ENCODE measurements at places on chromosomes 5 and 9. TPM values are rescaled to one million over a fixed set of nuclear protein-coding genes. Genes with fewer than 3 reads are reported as not detected.

- no peak for DNase-seq
These were observed 145.4 kb downstream of the MAPKAP1 start for GRCh38 chr9:125561509-125562148.

GRCh38 chr5:141778206-141778605, 96.2 kb upstream of the ARAP3 start:
- no peak for DNase-seq

DNA sequence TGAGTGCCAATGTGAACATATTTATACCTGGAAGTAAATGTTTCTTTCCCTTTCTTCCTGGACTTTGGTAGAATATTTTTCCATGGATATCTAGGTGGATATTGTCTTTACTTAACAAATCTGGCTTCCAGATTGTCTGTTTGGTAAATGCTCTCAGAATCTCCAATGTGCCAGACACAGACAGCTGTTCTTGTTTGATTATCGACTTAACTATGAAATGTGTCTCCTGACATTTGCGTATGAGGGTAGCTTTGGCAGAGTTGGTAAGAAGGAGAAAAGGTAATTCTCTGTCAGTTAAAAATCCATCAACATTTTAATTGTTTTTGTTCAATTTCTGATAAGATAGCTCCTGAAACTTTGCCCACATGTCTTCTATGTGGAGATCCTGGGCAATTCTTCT, 196.4 kb upstream of the NUDT12 start:
- no peak for DNase-seq

- DNase-seq, result no peak
These were observed 57.9 kb upstream of the FST start for GRCh38 chr5:53422539-53422938.

- no peak for DNase-seq
These were observed 81.0 kb downstream of the FREM1 start for GRCh38 chr9:14829204-14829603.

DNA sequence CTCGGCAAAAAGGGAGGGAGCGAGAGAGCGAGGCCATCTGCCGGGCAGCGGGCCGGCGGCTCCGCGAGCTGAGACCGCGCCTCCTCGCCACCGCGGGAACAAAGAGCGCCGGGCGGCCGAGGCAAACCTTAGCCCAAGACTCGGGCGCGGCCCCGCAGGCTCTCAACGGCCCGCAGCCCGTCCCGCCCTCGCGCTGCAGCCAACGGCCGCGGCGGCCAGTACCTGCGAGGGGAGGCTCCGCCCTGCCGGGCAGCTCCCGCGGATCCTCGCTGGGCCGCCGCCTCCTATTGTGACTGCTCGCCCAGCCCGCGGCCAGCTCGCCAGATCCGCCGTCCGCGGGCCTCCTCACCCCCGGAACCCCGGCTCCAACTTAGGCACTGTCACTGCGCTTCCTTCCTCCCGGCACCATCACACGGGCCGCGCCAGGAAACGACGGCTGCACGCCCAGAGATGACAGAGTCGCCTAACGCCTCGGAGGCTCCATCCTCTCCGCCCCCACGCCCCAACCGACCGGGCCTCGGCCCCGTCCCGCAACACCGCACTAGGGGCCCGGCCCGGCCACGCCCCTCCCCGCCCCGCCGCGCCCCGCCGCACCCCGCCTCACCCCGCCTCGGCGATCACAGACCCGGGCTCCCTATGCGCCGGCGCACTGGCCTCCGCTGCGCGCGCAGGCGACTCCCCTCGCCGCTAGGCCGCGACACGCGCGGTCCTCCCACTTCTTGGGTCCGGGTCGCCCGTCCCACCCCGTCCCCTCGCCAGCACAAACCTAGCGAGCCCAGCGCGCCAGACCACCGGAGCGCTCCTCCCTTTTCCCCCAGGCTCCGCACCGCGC, 479 bp upstream of the RNF38 start:
- DNase-seq, result peak; percentile 90

DNA sequence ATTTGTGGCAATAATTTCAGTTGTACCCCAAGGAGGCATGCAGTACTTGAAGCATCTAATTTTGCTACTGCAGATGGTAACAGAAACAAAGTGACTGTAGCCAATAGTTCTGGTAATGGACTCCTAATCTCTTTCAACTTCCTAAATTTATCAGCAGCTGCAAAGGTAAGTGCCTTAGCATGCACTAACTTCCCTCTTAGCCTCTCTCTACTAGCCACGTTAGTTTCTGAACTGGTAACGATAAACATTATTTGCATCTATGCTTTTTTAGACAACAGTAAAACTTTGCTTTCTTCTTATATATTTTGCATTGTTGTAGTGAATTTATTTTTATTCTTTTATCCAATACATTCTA, 6.2 kb upstream of the CKS2 start:
- no peak for DNase-seq

- DNase-seq, result no peak
These were observed 2.3 kb downstream of the DCANP1 start for GRCh38 chr5:135444881-135445280.

- DNase-seq, result peak; percentile 86
These were observed 655 bp upstream of the EGR1 start for GRCh38 chr5:138464388-138465260.

The SSBP2 gene
- total RNA-seq, result 149 TPM

The NPDC1 gene
- 116 TPM for total RNA-seq

- no peak for DNase-seq
These were observed 556.6 kb upstream of the TUSC1 start for GRCh38 chr9:26234865-26235264.

- DNase-seq, result no peak
These were observed 41.5 kb downstream of the WNK2 start for GRCh38 chr9:93225417-93225816.

DNA sequence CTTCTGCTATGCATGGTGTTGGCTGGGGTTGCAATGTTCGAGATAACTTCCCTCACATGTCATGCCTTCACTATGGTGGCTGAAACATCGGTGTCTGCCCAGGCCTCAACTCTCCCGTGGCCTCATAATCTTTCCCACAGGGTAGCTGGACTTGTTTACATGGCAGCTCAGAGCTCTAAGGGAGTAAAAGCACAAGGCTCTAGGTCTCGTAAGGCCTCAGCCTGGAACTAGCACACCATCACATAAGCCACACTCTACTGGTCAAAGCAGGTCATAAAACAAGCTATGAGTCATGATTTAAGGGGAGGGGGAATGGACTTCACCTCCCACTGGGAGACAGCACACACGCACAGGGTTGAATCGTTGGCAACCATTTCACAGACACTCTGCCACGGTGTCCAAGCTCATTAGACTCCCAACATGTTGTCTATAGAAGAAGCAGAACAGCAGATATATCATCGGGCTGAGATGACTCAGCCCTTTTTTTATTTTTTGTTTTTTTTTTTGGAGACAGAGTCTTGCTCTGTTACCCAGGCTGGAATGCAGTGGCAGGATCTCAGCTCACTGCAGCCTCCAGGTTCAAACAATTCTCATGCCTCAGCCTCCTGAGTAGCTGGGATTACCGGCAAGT, 66.8 kb upstream of the IL17B start:
- no peak for DNase-seq

DNA sequence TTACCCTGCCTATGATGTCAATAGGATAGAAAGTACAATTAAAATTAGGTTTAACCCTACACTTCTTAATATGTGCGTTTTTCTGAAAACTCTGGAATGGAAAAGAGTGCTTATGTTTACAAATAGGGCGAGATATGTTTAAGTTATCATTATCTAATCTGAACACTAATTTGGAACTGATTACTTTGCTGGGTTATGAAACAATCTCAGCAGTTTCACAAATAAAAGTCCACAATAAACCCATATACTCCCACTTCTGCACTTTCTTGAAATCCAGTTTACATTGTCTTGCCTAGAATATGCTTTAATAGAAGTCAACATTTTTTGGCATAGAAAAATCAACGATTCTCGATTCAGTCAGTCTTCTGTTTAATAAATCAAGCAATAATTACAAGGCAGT, 236.3 kb downstream of the NFIB start:
- no peak for DNase-seq

DNA sequence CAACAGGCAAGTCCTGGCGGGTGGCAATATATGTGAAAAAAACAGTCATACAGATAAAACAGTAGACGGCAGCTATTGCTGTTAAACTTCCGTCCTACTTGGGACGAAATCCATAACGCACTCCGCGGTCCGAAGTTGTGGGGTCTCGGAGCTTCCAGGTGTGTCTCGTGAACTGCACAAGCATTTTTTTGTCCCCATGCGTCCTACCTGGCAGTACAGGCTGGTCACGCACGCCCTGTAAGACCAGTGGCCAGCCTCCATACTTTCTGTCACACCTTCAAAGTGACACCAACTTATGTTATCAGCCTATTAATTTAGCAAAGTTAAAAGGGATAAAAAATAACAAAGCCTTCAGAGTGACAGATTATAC, 51.3 kb downstream of the TGFBI start:
- DNase-seq, result no peak

GRCh38 chr5:73901455-73901854, 275.5 kb downstream of the ARHGEF28 start:
- DNase-seq, result no peak

GRCh38 chr5:143976055-143976454, 164.1 kb downstream of the HMHB1 start:
- no peak for DNase-seq

DNA sequence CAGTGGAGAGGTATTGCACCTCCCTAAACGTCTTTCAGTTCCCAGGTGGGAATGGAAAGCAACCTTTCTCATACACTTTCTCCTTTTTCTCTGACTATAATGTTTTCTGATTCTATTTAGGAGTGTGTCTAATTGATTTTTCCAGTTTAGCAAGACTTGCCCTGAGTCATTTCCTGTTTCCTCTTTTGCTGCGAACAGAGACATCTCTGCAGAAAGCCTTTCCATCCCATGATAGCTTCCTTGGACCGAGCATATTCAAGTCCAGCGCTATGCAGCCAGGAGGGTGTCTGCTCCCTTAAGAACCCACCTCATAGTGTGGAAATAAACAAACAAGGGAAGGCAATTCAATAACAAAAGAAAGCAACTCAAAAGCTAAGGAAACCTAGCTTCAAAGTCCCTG, 60.0 kb upstream of the CDH6 start:
- peak; percentile 4 for DNase-seq

GRCh38 chr5:83911367-83911919, 190.8 kb upstream of the HAPLN1 start:
- DNase-seq, result no peak

DNA sequence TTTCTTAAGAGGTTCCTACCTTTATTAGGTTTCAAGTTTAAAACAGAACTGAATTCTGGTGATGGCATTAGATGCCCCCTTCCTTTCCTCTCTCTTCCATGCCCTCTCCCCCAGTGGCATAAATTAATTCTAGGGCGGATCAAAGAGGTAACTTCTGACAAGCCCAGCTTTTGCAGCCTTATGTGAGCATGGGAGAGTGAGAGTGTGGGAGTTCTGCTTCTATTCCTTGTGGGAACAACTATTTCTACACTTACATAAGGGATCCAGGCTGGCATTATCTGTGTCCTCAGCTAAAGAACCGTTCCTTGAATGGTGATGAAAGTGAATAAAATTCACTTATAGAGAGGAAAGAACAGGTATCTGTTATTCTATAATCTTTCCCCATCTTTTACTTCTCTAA, 437.6 kb downstream of the KIF4B start:
- DNase-seq, result no peak

The HAND1 gene
- 0.95 TPM for total RNA-seq

DNA sequence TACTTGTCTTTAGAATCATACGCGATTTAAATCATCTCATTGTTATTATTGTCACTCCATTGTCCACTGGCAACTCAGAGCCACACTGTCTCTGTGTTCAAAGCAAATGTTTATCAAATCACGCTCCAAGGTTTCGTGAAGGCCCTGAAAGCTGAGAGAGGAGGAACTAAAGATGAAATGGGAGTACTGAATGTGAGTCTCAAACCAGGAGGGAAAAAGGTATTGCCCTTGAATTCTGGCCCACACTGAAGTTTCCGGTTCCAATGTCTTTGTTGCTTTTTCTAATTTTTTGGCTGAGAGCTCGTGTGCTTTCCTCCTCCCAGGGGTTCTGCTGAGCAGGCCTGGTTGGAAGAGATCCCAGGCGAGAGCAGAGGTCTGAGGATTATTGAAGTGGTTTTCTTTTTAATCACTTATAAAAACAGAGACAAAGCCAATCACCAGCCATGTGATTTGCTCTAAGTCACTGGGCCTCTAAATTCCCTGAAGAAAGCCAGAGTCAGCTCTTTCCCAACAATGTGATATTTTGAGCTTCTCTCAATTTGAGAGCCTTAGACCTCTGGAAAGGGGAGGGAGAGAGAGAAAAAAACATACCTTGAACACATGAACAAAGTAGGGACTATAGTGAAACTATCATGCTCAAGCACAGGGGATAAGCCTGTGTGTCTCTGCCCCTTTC, 420.8 kb upstream of the GRAMD2B start:
- DNase-seq, result no peak

GRCh38 chr5:165457859-165458481, 1952.6 kb downstream of the MAT2B start:
- DNase-seq, result peak; percentile 33

The OGN gene
- total RNA-seq, result not detected

GRCh38 chr9:25412646-25413045, 265.6 kb downstream of the TUSC1 start:
- DNase-seq, result no peak

GRCh38 chr9:114445616-114446015, 57.8 kb upstream of the AKNA start:
- DNase-seq, result no peak
